Progenitor cell of endocrine pancreas (in vitro differentiated cells): ENCODE measurements at places on chromosomes 11 and 22.
A peak's percentile ranks its signal among the peaks of the same experiment; 100 is the strongest.

DNA sequence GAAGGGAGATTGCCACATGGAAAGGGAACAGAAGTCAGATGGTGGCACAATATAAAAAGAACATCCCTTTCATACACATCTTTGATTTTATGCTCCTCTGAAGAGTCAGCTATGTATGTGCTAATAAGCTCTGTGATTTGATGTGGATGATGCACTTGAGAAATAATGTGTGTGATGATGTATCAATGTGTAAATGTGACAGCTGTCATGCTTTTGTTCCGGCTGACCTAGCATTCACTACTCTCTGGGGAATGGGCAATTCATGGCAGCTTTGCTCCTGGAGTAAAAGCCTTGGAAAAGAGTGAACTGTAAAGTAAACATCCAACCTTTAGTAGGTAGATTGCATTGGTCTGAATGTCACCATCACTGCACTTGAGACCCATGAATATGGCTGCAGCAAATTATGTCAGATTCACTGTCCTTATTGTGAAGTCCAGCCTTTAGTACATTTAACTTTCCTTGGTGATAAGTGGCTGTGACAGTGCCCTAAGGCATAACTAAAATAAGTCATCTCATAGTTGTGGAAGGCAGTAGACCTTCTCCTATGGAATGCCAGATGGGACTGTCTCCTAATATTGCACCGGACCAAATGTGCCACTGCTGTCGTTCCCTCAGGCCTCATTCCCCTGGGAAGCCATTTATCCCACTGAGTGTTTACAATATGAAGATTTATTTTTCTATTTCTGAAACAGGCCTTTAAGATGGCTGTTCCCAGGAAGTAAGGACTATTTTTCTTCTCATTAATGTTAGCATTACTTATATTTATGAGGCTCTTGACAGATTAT, 178.2 kb upstream of the CCDC90B start:
- no peak for DNase-seq

DNA sequence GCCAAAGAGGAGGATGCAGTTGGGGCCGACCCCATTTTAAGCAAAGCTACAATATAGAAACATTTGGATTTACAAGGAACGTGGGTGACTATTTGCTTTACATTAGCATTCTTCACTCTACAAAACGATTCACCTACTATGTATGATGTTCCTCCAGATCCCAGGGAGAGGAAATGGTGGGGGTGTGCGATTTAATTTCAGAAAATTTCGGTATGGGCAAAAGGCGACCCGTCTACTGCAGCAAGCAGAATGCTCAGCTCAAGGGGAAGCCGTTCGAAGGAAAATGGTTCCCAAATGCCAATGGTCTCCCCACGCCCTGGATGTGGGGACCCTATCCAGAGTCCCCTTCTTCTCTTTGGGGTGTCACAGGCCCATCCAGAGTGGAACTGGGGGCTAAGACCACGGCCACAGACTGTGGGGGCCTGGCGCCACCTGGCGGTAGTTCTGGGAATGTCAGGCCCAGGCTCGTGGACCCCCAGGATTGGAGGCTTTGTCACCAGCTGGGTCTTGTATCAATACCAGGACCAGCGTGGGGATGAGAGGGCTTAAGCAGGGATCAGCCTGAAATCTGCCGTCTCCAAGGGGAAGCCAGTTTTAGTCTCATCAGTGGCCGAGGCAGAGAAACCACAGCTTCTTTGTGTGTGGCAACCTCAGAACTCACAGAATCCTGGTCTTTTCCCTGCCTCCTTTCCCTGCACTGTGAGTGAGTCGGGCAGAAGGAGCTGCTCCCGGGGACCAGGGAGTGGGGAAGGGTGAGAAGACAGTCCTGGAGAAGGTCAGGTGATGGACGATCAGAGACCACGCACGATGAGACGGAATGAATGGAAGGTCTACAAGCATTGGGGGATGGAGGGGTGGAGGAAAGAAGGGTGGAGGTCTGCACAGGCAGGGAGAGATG, 8.4 kb downstream of the LRRC10B start:
- DNase-seq: peak; percentile 72

GRCh38 chr11:69534166-69534530, 52.7 kb downstream of the LINC01488 start:
- no peak for DNase-seq

GRCh38 chr11:10743354-10744000, 7.6 kb upstream of the CTR9 start:
- DNase-seq: no peak

DNA sequence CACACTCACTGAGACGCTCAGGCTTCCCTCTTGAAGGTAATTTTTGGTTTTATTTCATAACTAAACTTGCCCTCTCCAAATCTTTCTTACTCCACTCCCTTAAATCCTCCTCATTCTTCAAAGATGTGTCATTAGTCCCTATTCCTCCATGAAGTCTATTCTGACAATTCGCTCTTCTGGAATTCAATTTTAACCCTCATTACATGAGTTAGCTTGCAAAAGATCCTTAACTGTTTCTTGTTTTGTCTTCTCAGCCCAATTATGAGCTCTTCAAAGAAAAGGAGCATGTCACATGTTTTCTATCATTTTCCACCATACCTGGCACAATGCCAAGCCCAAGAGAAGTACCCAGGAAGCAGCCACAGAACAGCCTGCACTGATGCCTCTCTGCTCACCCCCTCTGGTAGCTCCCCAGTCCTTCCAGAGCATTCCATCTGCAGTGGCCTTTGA, 13.0 kb downstream of the GALNT18 start:
- DNase-seq: no peak

DNA sequence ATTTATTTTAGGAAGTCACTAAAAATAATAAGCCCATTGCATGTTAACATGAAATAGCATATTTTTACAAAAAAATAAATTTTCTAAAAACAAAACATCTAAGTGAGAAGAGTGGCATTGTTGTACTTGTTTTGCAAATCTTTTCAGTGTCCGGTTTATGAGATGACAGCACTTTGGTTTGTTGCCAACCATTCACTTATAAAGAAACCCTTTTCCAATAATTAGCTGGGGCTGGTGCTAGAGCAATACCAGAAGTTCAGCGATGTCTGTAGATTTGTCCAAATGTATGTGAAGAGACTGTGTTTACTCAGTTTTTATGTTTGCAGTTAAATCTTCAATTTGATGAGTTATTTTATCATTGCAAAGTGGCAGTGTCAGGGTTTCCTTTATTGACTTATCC, 22.1 kb upstream of the KRTAP5-7 start:
- no peak for DNase-seq

DNA sequence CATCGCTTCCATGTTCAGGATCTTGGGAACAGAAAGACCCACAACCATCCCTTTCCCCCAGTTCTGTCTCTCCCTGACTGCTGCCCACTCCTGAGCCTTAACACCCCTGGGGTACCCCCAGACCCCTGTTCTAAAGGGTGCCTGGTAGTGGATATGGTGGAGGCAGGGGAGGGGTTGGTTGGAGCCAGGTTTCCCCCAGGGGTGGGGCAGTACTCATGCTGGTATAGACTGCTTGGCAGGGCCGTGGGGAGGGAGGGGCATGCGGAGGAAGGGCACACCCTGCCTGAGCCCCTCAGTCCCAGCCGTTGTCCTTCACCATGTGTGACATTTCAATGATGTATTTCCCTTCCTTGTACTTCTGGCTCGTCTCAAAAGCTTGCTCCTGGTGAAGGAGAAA, 4.0 kb downstream of the YPEL4 start:
- no peak for DNase-seq

DNA sequence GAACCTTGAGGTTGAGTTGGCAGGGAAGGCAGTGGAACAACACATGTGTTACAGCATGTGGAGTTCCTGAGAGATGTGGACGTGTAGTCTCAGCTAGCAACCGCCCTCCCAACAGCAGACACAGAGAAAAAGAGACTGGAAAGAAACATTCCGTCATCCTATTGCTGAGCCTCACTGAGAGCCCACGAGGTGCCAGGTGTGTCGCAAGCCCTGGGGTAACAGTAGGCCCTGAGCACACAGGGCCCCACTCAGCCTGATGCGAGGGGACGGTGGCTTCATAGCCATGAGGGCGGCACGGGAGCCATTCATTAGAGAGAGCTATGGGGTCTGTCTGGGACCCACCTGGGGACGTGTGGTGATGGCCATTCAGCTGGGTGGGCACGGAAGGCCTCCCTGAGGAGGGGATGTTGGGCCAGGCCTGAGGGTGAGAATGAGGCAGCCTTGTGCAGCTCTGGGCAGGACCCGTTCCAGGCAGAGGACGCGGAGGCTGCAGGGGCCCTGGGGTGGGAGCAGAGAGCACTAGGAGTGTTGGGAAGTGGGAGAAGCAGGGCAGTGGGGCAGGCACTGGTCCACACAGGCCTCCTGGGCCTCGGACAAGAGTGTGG, 26.2 kb downstream of the MPPED1 start:
- DNase-seq: no peak

GRCh38 chr11:129006161-129006560, 63.5 kb upstream of the TP53AIP1 start:
- DNase-seq: no peak

GRCh38 chr11:406796-407650, 7.8 kb downstream of the SIGIRR start:
- no peak for DNase-seq

DNA sequence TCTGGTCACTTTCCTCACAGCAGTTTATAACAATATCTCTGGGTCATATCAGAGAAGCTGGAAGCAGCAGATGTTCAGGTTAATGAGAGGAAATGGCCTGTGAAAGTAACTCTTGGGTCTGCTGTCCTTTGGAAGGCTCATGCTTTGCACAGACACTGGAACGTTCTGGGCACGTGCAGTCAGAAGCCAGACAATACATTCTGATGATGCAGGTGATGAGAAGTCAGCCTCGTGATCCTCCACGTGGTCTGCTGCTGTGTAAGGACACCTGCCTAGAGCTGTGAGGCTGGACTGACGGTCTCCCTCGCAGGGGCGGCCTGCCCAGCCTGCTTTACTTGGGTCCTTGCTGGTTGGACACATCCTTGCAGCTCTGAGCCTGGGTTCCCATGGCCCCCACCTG, 18.8 kb upstream of the ADORA2A start:
- no peak for DNase-seq

DNA sequence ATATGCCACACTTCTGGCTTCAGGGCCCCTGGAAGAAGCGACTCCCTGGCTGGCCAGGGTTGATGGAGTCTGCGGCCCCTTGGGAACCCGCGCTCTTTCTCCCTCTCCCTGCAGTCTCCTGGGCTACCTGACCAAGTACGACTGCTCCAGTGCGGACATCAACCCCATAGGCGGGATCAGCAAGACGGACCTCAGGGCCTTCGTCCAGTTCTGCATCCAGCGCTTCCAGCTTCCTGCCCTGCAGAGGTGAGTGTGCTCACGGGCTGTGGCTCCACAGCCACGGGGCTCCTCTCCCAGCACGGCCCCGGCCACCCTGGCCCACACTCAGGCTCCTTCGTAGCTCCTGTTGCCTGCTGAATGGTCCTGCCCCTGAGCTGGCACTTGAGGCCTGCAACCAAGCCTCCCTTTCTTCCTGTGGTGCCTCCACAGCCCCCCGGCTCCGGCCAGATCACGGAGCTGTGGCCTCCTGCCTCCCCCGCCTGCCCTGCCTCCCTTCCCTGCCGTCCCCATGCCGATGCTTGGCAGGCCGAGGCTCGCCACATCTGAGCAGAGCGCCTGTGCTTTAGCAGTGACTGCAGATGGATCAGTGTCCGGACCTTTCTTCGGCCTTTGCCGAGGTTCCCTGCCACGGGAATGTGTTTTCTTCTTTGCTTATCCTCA, 36.2 kb upstream of the KRTAP5-7 start:
- DNase-seq: no peak

DNA sequence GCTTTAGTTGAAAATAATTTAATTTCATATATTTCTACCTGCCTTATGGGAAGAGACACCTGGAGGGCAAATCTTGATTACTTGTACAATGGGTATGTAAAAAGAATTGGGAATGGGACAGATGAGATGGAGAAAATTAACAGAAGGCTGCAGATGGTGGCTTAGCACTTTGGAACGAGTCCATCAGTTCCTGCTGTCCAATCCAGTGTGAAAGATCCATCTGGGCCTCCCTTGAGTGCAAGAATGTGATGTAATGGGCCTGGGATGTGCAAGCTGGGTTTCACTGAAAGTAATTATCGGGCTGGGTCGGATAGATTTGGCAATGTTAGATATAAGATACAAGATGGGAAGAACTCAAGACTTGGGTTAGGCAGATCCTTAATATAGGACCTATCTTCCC, 42.0 kb downstream of the CECR2 start:
- DNase-seq: no peak

- peak; percentile 14 for DNase-seq
Measured at GRCh38 chr11:2590965-2591754, 108.6 kb downstream of the KCNQ1OT1 start.
